RPMI7951 (cell line): ENCODE measurements at places on chromosomes 16 and 17.

DNA sequence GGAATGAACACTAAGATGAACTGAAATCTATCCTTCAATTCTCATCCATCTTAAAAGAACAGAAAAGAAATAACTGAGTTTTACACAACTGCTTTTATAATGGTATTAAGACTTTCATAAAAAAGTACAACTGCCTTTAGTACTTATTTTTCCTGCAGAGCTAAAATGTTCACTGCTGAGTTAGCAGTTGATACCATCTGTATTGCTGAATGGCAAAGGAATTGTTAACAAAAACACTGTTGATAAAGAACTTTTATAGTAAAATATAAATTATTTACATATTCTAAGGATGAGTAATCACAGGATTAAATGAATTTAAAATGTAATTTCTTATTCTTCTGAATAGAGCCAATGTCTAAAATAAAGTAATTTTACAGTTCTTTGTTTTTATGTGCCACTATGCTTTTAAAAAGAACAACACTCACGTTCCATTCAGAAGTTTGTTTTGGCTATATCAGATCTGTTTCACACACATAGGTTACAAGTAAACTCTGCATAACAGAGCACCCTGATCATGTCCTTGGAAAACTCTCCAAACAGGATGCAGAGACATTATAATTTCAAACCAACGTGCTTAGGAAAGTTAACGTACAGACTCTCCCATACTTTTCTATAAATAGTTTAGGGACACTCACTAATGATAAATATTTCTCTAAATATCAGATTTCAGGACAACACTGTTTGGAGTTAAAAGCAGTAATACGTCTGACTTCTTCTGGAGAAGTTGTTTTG, 151.1 kb downstream of the ITFG1 start:
- no peak for DNase-seq

DNA sequence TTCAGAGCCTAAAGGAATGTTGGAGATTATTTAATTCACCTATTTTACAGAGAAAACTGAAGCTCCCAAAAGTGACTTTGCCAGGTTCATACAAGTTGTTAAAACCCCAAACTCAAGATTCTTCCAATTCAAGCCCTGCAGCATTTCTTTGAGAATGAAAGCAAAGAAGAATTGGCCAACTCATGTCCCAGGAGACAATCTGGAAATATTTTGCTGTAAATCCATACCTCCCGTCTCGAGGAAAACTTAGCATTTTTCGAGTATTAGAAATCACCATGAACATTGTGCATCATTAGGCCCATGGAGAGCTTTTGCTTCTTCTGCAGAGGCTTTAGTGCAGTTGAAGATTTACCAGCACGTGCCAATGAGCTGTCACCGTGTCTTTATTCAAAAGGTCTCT, 176.4 kb upstream of the KCNJ16 start:
- DNase-seq: no peak

- DNase-seq: no peak
Observed at GRCh38 chr17:77889866-77890760, 68.4 kb upstream of the TNRC6C start.

- no peak for DNase-seq
Observed at GRCh38 chr16:85227946-85228862, 115.9 kb upstream of the CIBAR2 start.

DNA sequence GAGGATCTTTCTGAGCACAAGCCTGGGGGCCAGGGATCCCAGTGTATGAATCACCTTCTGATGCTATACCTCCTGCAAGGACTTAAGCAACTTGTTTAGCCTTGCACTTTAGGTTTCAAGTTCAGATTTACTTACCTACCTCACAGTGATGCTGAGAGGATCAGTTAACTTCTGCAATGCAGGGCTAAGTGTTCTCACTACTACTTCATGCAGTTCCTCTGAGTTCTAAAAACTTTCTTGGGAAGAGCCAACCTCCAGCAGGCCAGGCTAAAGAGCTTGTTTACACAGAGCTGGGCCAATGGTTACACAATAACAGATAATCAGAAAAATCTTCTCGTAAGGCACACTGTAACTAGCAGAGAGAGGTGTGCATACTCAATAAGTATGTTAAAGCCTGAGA, 13.0 kb downstream of the VEZF1 start:
- no peak for DNase-seq

DNA sequence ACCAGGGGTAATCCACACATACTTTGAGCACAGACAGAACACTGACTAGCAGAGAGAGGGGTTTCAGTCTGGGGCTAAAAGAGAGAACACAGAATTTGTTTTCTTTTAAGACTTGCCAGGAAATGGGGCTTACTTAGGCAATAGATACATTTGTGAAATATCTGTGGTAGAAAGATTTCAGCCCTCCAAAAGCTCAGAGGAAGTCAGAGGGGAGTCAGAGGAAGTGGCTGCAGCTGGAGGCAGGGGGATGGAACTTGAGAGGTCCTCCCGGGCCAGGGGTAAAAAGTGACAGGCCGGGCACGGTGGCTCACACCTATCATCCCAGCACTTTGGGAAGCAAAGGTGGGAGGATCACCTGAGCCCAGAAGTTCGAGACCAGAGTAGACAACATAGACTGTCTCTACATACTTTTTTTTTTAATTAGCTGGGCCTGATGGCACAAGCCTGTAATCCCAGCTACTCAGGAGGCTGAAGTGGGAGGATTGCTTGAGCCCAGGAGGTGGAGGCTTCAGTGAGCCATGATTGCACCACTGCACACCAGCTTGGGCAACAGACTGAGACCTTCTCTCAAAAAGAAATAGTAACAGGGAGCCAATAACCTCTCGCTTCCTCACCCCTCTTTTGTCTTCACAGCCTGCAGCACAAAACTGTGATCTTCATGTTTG, 49.9 kb downstream of the NLRC5 start:
- peak; percentile 52 for DNase-seq

- DNase-seq: no peak
Observed at GRCh38 chr16:89361751-89362539, 128.4 kb downstream of the ANKRD11 start.

DNA sequence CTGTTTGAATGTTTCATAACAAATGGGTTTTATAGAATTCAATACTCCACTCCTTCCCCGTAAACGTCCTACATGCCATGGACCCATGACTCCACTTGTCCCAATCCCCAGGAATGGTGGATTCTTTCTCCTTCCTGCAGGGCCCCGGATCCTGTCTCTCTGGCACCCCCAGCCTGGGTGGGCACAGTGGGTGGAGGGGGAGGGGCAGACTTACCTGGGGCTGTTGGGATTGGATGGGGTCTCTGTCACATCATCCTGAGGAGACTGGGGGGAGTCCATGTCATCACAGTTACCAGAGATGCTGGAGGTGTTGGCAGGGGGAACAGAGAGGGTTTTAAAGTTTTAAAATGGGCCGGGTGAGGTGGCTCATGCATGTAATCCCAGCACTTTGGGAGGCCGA, 13.2 kb downstream of the TRPV3 start:
- no peak for DNase-seq
